ENCODE measurements at places on chromosomes 16 and 17.
A peak's percentile ranks its signal among the peaks of the same experiment; 100 is the strongest.

GRCh38 chr16:79519448-79519847 is 81.1 kb downstream of the MAF start:
- H3K4me1 ChIP-seq: no peaks in the 10 kb centered on the region
- no peaks in the 10 kb centered on the region for H3K36me3 ChIP-seq
- H3K27ac ChIP-seq: no peak overlapping the region
- DNase-seq: peak; percentile 69
- H3K4me3 ChIP-seq: no peak overlapping the region

DNA sequence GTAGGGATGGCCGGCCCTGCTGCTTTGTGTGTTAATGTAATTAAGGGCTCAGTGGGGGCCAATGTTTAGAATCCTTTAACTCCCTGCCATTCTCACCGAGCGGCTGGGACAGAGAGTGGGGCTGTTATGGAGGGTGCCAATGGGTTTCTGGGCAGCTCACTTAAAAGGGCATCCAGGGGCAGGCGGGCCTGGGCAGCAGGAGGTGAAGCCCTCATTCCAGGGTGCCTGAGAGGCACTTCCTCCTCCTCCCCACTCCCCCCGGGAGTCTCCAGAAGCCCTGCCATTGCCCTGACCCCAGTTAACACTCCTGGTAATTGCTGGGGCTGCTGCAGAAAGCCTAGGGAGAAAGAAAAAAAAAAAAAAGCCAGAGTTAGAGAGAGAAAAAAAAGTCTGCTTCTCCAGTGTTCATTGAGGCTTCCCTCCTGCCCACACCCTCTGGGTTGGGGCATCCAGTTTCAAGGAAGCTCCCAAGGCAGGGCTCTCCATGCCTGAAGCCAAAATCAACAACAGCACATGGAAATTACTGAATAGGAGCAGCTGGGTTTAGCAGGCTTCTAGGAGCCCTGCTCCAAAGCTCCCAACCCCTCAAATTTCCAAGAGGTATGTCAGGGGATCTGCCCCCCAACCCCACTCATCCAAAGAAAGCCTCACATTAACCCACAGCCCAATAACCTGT is 28.0 kb downstream of the CUEDC1 start:
- H3K4me3 ChIP-seq: no peak overlapping the region
- H3K36me3 ChIP-seq: no peaks in the 10 kb centered on the region

DNA sequence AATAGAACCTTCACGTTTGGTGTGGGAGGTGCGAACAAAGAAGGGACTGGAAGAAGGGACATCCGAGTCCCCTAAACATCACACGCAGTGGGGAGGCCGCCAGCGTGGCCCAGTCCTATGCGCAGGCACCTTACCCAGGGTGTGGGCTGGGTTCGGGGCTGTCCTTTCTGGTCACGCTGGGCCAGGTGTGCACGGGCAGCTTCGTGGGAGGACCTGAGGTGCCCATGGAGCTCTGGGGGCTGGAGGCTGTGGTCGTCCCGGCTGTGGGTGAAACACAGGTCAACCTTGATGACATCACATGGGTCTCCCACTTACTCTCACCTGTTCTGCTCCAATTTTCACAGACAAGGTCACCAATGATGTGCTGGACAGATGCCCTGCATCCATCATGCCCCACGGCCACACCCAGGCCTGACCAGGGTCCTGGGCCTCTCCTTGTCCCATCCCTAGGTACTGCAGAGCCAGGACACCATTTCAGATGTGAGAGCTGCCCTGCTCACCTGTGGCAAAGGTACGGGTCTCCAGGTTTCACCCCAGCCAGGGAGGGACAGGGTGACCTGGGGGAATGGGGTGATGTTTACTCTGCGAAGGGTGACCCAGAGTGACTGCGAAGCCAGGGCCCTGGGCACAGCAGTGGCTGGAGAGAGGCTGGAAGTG is 3.1 kb downstream of the CD300C start:
- no peaks in the 10 kb centered on the region for H3K4me1 ChIP-seq
- H3K27me3 ChIP-seq: peaks cover 11% of the 10 kb centered on the region
- no peak overlapping the region for H3K4me3 ChIP-seq

DNA sequence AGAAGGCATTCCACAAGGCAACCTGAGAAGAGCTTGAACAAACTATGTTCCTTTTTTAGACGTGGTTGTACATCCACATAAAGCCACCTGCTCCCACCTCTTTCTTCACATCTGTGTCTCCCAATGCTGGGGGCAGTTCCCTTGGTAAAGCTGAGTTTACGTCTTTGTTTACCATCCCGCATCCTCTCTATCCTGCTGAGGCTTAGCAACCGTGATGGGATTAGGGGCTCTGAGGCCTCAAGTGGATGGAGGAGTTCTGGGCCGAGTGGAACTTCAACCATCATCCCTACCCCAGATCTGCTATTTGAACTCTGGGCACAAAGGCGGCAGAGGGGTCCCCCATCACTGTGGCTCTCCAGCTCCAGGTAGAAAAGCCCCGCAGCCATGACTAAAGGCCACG is 94.2 kb upstream of the CREBBP start:
- DNase-seq: no peak
- peaks cover 72% of the 10 kb centered on the region for H3K36me3 ChIP-seq
- no peaks in the 10 kb centered on the region for H3K4me1 ChIP-seq
- H3K27ac ChIP-seq: no peak overlapping the region
- H3K27me3 ChIP-seq: no peaks in the 10 kb centered on the region

GRCh38 chr16:3282103-3282729 is 1.1 kb upstream of the ZNF263 start:
- peaks cover 19% of the 10 kb centered on the region for H3K36me3 ChIP-seq
- H3K4me1 ChIP-seq: peaks cover 24% of the 10 kb centered on the region
- H3K27me3 ChIP-seq: no peaks in the 10 kb centered on the region
- H3K27ac ChIP-seq: peak overlapping the region; percentile 98
- H3K4me3 ChIP-seq: peak overlapping the region; percentile 98
- no peak for DNase-seq

DNA sequence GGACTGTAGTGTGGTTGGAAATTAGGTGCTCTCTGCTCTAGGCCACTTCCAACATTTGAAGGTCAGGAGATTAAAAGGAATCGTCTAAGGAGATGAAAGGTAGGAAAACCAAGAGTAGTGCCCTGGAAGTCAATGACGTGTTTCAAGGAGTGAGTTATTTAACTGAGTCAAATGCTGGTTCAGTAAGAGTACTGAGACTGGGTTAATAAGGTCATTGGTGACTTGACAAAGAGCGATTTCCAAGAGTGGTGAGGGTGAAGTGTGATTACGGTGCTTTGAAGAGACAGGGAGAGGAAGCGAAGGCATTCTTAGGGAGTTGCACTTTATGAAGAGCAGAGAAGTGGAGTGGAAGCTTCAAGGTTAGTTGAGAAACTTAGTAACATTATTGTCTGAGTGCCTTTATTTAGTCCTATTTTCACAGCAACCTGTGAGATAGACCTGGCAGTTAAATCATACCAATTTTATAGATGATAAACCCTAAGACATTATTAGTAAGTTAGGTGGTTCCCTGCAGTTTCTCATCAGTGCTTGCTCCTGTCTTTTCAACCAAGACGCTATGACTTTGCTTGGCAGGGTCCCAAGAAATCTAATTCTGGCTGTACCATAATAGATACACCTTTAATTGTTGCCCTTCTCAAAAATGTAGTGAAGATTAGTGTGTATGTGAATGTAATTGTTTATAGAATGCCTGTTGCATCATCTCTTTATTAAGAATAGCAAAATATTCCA is 5.9 kb downstream of the ZNF207 start:
- peaks cover 55% of the 10 kb centered on the region for H3K36me3 ChIP-seq
- peaks cover 52% of the 10 kb centered on the region for H3K4me1 ChIP-seq
- no peak for DNase-seq
- no peak overlapping the region for H3K27ac ChIP-seq

- no peak overlapping the region for H3K4me3 ChIP-seq
- H3K4me1 ChIP-seq: peaks cover 58% of the 10 kb centered on the region
- no peaks in the 10 kb centered on the region for H3K27me3 ChIP-seq
- no peak for DNase-seq
Measured at GRCh38 chr17:50169121-50169764, 3.4 kb downstream of the SGCA start.

DNA sequence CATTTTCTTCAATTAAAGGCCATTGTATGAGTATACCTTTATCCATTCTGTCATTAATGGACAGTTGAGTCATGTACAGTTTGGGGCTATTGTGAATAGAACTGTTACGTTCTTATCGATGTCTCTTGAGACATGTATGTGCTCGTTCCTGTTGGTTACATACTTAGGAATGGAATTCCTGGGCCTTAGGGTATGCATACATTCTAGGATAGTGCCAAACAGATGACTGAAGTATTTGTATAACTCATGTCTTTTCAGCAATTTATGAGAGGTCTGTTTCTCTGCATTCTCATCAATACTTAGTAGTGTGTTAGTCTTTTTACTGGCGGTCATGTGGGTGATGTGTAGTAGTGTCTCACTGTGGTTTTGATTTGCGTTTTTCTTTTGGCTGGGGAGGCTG is 81.2 kb downstream of the USP22 start:
- H3K4me1 ChIP-seq: no peaks in the 10 kb centered on the region
- H3K36me3 ChIP-seq: no peaks in the 10 kb centered on the region
- no peak for DNase-seq
- no peaks in the 10 kb centered on the region for H3K27me3 ChIP-seq

DNA sequence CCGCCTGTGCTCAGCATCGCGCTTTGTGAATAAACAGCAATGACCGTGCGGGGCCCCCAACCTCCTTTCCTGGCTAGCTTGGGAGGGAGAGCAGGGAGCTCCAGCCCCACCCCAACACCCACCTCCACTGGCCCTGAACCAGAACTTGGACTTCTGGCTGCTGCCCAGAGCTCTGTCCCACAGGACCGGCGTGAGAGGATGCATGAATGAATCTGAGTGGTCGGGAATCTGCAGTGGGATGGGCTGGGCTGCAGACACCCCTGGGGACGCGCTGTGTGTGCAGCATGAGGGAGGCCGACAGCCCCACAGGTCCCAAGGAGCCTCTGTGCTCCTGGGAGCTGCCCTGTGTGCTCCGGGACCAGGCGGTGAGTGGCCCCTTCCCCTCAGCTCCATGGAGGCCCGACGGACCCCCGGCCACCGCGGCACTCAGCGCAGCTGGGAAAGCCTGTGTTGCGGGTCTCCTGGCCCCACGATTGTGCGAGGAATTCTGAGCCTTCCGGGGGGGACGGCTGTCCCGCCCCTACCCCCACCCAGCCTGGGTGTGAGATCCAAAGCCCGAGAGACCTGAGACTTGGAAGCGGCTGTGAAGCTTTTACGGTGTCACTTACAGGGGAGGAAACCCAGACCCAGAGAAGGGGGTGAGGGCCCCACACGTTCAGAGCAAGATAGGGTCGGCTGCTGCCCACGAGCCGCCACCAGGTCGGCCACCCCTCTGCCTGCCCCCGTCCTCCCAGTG is 5.4 kb downstream of the PIEZO1 start:
- DNase-seq: no peak
- no peak overlapping the region for H3K4me3 ChIP-seq
- peaks cover 40% of the 10 kb centered on the region for H3K4me1 ChIP-seq
- no peak overlapping the region for H3K27ac ChIP-seq
- H3K27me3 ChIP-seq: no peaks in the 10 kb centered on the region

DNA sequence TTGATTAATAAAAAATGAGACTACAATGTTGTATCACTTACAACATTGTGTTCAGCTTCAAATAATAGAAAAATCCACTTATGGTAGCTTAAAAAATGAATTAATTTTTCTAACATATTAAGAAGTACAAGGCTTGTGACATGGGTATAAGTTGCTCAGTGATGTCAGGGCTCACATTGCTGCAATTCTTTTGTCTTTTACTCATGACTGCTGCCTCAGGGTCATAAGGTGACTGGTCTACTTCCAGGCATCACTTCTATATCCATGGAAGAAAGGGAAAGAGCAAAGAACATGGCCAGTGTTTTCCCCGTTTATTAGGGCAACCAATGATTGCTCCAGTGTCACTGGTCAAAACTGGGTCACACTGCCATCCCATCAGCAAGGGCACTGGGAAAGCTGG is 295.3 kb downstream of the MAP2K4 start:
- no peak overlapping the region for H3K4me3 ChIP-seq
- H3K27me3 ChIP-seq: no peaks in the 10 kb centered on the region
- DNase-seq: no peak

- no peaks in the 10 kb centered on the region for H3K27me3 ChIP-seq
- no peak overlapping the region for H3K27ac ChIP-seq
- no peak for DNase-seq
- H3K4me1 ChIP-seq: no peaks in the 10 kb centered on the region
- no peak overlapping the region for H3K4me3 ChIP-seq
Measured at GRCh38 chr17:67055811-67056745, 11.7 kb downstream of the CACNG1 start.

DNA sequence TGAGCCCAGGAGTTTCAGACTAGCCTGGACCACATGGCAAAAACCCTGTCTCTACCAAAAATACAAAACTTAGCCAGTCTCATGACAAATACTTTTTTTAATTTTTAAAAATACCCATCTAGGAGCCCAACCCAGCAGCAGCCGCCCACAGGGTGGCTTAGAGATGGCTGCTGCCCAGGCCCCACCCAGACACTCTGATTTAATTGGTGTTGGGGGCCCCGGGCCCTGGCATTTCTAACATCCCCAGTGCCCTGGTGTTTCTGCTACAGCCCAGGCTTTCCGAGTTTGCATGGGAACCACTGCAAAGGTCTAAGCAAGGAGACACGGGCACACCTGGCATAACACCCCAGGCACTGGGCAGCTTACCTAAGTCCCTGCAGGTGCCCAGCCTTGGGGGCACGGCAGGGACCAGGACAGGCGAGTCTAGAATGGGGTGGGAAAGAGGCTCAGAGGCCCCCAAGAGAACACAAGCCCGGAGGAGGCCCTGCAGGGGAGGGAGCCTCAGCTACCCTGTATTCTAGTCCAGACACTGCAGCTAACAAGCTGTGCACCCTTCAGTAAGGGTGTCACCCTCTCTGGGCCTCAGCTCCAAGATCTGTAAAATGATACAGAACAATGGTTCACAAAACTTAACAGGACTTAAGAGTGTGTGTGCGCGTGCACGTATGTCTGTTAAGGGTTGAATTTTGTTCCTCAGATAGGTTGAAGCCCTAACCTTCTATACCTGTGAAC is 48.8 kb downstream of the RMI2 start:
- no peaks in the 10 kb centered on the region for H3K27me3 ChIP-seq
- H3K27ac ChIP-seq: no peak overlapping the region
- DNase-seq: no peak
- H3K4me3 ChIP-seq: no peak overlapping the region
- peaks cover 8% of the 10 kb centered on the region for H3K4me1 ChIP-seq
- H3K36me3 ChIP-seq: no peaks in the 10 kb centered on the region

- no peak for DNase-seq
- H3K4me1 ChIP-seq: no peaks in the 10 kb centered on the region
- no peak overlapping the region for H3K27ac ChIP-seq
- no peaks in the 10 kb centered on the region for H3K27me3 ChIP-seq
- H3K36me3 ChIP-seq: peaks cover 74% of the 10 kb centered on the region
- H3K4me3 ChIP-seq: no peak overlapping the region
Measured at GRCh38 chr17:17884391-17885357, 47.9 kb upstream of the SREBF1 start.

- H3K27ac ChIP-seq: no peak overlapping the region
- H3K4me1 ChIP-seq: no peaks in the 10 kb centered on the region
Measured at GRCh38 chr16:22093331-22093730, 990 bp downstream of the VWA3A start.

All from tibial artery (tissue), 4 donors.